ENCODE measurements at places on chromosomes 1 and 21.

- DNase-seq: no peak
Observed at GRCh38 chr1:104229860-104230259, 480.2 kb downstream of the AMY1C start.

- DNase-seq: no peak
Observed at GRCh38 chr1:181497870-181498269, 14.6 kb downstream of the CACNA1E start.

GRCh38 chr1:3659093-3659492, 6.8 kb downstream of the TP73 start:
- no peak for DNase-seq

DNA sequence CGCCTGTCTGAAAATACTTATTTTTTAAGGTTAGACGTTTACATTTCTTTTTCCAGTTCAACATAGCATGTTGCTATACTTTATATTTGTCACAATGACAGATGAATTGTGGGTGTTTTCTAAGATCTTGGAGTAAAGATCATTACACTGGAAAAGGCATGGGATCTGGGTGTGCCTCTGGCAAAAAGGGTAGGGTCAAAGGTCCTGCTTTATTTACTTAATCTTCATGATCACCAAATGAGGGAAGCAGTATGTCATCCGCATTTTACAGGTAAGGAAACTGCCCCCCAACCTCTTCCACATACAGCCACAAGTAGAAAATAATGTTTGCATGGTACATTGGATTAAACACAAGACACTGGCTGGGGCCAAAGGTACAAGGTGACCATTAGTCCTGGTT, 12.5 kb upstream of the SMPDL3B start:
- DNase-seq: no peak

DNA sequence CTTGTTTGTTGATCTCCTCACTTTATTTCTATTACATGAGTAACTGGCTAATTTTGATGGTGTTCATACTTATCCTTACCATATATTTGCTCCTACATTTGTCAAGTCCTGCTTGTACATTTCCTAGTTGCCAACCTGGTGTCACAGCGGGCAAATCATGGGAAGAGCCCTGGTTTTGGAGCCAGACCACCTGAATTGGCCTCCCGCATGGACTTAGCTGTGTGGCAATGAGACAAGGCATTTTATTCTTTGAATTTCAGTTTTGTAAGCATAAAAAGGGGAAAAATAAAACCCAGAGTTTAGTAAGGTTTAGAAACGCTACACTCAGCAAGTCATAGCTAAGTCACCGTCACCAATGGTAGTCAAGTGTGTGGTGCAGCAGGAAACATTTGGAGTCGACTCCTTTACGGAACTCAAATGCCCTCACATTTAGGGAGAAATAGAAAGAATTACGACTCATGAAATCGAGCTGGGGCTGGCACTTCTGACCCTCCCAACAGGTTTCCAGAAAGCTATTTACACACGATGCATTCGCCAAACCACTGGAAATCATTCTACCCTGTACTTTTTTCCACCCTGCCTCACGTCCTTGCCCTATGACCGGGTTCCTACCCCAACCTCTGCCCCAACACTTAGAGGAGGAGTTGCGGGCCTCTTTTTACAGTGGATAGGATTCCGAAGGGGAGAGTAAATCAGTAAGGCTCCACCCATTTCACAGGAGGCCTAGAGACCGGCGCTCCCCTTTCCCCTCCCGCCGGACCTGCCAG, 492 bp upstream of the PGM1 start:
- no peak for DNase-seq

DNA sequence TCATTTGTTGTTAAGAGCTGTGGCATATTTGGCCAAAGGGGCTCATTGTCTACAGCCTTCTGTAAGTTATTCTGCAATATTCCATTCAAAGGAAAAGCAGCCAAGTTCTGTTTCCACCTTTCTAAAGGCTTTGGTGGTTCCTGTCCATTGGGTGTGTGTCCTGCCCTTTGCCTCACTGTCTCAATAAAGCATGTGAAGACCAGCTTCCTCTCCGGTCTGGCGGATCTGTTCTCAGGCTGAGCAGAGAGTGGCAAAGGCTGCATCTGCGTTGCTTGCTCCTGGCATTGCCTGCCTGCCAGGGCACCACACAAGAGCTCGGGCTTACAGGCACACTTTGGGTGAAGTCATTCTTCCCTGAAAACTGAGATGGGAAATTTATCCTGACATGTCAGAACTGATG, 34.9 kb downstream of the ST6GALNAC3 start:
- DNase-seq: no peak

DNA sequence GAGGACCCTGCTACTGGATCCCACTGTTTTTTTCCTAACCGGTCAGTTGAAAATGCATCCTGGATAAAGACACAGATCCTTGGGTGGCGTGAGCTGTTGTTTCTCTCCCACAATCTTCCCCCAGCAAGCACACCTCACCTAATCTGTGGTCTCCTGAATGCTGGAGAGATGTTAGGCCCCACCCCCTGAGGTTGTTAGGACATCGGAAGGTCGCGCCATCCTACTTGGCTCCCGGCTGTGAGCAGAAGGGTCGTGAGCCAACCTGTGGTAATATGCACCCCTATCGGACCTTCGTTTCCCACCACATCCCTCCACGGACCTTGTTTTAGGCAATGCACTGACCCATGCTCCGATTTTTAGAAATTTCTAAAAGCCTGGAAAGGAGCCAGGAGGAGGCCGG, 89.9 kb upstream of the IPO9 start:
- DNase-seq: no peak

All from NCI-H1436 (cell line).